Neural progenitor cell (in vitro differentiated cells): ENCODE measurements at places on chromosomes 4 and X.

- no peak for DNase-seq
Observed at GRCh38 chrX:867966-868647, 237.5 kb downstream of the SHOX start.

GRCh38 chr4:37733240-37733867 is 47.2 kb upstream of the RELL1 start:
- no peak for DNase-seq

- DNase-seq, result peak; percentile 77
Observed at GRCh38 chr4:55364691-55365344, 18.8 kb downstream of the SRD5A3 start.

DNA sequence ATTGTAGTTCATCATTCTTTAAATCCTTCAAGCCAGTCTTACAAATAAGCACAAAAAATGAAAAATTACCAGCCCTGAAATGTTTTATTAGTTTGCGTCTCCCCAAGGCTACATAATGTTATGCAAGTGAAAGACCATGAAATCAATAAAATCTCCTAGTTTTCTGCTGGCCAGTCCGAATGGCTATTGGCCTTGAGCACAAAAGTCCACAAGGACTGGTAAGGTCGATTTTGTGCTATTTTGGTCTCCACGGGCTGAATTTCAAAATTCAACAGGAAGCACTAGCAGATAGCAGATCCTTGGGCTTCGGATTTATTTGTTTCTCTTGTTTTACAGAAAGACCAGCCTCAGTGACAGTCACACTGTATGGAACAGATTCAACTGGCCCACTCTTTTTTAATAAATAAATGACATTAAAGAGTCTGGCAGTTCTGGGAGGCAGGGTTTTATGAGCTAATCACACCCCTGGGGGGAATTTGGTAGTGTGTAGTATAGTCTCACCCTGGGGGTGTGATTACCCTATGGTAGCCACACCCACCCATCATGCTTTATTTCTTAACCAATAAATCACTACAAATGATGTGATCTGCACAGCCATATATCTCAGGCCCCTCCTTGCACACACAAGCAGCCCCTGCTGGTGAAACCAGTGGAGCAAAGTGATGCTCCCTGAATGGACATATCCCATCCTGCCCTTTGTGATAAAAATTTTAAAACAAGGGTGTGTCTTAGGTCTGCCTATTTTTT is 51.1 kb upstream of the TMEM33 start:
- DNase-seq, result no peak

GRCh38 chr4:5133201-5133600 is 81.9 kb downstream of the STK32B start:
- DNase-seq, result no peak

GRCh38 chr4:101961144-101961543 is 170.6 kb downstream of the BANK1 start:
- peak; percentile 14 for DNase-seq

GRCh38 chr4:188268131-188268908 is 129.1 kb downstream of the TRIML1 start:
- no peak for DNase-seq

GRCh38 chr4:78721747-78722146 is 54.4 kb upstream of the BMP2K start:
- no peak for DNase-seq

- no peak for DNase-seq
Observed at GRCh38 chr4:154036856-154037255, 248.0 kb upstream of the SFRP2 start.

- DNase-seq, result peak; percentile 50
Observed at GRCh38 chrX:71622576-71623450, 4.5 kb upstream of the CXCR3 start.

GRCh38 chrX:110241816-110242215 is 76.1 kb downstream of the AMMECR1 start:
- DNase-seq, result no peak

DNA sequence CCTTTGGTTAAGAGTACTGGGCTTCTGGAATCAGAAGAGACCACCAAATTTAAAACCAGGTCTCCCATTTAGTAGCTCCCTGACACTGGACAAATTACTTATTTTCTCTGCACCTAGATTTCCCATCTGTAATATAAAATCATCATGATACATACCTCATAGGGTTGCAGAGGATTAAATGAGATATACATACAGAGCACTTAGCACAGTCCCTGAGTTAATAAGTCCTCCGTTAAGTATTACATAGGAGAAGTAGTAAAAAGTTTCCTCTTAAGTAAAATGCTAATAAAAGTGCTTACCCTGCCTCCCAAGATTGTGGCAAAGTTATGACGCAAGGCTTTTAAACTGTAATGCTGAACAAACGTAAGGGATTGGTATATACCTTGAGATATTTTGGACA is 539 bp upstream of the CHIC1 start:
- DNase-seq, result no peak

DNA sequence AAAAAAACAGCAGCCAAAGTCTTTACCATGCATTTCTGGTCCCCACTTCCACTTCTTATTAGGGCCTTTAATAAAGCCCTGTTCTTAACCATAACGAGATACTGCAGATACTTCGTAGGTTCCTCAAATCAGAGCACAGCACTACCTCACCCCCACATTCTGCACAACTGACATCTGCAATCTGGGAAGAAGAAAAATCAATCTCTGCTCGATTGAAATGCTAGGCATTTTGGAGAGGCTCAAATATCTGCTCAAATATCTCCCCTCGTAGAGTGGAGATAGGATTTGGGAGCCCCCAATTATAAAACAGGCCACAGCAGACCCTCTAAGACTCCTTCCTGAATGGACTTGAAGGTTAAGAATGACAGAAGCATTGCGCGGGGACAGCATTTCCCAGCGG is 40.3 kb upstream of the CENPU start:
- DNase-seq, result no peak

GRCh38 chr4:37927434-37927833 is 32.8 kb upstream of the PTTG2 start:
- DNase-seq, result no peak

DNA sequence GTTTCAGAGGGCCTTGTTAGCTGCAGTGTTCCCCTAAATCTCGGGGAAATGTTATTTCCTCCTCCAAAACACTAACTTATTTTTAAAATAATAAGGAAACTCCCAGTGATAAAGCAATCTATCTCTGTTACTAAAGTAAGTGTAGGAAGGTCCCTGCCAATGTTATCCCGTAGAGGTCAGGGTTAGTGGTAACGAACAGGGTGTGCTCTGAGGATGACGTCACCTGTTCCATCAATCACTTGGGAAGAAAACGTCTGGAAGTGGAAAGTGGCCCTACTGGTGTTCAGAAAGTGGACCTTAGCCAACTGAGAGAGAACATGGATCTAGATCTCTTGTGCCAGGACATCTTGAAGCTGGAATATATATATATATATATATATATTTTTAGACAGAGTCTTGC is 249.5 kb downstream of the BCOR start:
- DNase-seq, result no peak

GRCh38 chrX:9510980-9511379 is 46.1 kb downstream of the TBL1X start:
- no peak for DNase-seq

GRCh38 chrX:16202943-16203342 is 35.7 kb downstream of the MAGEB17 start:
- DNase-seq, result no peak

GRCh38 chrX:14964500-14964899 is 91.3 kb downstream of the MOSPD2 start:
- DNase-seq, result no peak

DNA sequence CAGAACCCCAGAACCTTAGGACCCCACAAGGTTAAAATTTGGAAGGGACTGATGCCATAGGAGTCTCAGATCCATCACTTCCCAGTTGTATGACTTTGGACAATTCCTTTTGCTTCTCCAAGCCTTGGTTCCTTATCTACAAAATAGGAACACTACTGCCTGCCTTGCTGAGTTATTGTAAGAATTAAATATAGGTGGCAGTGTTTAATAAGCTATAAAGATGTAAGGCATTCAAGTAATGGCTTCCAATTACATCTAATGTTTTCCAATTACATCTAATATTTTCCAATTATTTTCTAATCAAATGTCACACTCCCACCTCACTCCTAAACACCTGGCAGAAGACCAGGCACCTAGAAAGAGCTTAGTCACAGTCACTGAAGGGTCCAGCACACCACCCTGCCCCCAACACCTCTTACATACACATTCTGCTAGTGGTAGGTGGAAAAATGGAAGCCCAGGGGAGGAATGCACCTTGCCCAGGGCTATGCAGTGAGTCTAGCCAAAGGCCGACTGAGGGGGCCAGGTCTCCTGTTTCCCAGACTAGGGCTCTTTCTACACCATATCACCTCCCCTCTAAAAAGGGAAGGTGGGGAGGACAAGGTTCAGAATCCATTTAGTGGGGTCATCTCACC is 24.5 kb upstream of the KDM5C start:
- no peak for DNase-seq

GRCh38 chrX:10028283-10029104 is 61.3 kb downstream of the CLDN34 start:
- no peak for DNase-seq

- DNase-seq, result no peak
Observed at GRCh38 chr4:22090661-22091351, 142.2 kb upstream of the KCNIP4 start.

GRCh38 chr4:1026115-1026514 is 14.7 kb downstream of the FGFRL1 start:
- no peak for DNase-seq

DNA sequence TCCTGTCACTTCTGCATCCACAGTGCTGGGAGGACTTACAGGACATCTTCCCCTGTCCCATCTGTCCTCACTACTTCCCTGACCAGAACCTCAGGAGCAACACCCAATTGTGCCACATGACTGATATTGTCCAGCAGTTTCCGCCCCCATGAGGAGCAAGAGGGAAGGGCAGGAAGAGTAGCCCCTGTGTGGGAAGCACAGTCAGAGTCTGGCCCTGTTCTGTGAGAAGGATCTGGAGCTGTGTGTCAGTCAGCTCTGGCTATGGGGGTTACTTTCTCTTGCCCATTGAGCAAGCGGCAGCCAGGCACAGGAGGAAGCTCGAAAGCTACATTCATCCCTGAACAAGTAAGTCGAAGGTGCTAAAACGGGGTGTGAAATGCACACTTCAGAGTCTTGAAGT is 14.8 kb upstream of the TRIM60 start:
- DNase-seq, result peak; percentile 14

GRCh38 chr4:102574317-102574716 is 73.2 kb downstream of the NFKB1 start:
- no peak for DNase-seq

GRCh38 chrX:111260451-111260850 is 9.8 kb downstream of the CAPN6 start:
- DNase-seq, result no peak

DNA sequence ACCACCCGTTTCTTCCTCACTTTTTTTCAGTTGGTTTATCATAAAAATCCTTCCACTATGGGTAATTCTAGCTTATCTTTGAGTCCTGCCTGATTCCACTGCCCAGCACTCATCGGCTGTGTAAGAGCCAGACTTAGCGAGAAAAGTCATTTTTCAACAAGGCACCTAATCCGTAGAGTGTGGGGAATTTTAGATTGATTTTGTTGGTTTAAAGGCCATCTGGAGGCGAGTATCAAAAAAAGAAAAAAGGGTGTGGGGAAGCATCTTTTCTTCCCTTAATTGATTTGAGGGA is 134.4 kb downstream of the TET2 start:
- no peak for DNase-seq

DNA sequence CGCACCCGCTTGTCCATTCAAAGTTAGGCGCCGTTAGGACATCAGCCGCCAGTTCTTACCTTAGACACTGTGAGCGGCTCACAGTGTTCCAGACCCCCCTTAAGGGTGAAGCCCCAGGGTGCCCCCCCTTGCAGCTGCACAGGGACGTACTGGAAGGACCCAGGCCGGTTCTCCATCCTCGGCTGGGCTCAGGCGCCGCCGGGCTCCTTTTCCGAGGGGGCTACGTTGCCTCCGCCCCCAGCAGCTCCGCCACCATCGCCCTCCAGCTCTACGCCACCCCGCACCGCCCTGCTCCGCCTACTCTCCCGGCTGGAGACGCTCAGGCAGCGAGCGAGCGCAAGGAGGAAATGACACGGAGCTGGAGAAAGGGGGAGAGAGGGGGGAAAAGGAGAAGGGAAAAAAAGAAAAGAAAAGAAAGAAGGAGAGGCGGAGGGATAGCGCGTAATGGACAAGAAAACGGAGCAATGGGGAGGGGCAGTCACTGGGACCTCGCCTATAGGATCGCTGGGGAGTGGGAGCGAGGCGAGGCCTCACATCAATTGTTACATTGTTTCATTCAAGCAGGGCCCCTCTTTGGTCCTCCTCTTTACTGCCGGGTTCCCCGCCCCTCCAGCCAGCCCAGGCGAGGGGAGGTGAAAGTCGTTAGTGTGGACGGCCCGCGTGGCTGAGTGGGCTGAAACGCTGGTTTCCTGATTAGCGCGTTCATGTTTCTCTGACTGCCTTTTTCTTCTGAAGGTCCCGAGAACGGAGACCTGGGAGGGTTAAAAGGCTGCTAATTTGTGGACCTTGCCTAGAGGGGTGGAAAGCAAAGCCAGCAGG is at the start of gene SHROOM4:
Gene SHROOM4, minus strand, starts transcription at position 352 of the 819 bp plus-strand sequence. Its CDS starts 176 bp downstream, at position 176.
- peak; percentile 78 for DNase-seq

DNA sequence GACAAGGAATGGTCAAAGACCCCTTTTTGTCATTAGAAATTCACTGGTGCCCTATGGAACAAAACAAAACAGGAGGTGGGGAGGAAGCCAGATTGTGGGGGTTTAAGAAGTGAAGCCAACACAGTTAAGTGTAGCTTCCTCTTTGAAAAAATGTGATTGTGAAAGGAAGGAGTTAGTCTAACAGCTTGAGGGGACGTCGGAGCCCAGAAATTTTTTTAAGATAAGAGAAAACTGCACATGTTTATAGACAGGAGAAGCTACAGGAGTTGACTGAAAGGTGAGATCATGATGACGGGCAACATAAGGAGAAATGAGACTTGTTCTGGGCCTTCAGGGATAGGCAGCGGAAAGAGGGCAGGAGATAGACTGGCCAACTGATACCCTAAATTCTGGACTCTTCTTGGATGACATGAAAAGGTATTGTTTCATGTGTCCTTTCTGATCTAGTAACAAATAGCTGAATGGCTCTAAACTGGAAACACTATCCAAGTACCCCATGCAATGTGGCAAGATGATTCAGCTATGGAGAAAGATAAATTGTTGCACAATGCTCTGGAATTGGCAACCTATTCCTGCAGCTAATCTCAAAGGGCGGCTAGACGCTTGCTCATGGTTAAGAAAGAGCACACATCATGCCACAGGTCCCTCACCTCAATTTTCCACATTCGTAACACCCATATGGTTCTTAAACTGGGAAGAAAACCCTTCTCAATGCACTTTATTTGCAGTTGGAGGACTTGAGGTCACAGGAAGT is 3.7 kb upstream of the HDAC8 start:
- DNase-seq, result no peak

DNA sequence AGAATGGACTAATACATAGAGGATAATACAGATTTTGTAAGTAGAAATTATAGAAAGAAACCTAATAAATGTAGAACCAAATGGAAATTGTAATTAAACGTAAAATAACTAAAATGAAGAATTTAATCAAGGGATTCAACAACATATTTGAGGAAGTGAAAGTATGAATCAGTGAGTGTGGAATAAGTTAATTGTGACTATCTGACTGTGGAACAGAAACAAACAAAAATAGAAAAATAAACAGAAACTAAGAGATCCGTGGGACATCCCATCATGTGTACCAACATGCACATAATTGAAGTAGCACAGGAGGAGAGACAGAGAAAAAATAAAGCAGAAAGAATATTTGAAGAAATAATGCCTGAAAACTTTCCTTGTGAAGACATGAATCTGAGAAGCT is 208.6 kb upstream of the TACR3 start:
- no peak for DNase-seq

GRCh38 chr4:62622089-62622488 is 1422.0 kb downstream of the ADGRL3 start:
- no peak for DNase-seq
